ENCODE measurements at places on chromosomes 13 and 19.

DNA sequence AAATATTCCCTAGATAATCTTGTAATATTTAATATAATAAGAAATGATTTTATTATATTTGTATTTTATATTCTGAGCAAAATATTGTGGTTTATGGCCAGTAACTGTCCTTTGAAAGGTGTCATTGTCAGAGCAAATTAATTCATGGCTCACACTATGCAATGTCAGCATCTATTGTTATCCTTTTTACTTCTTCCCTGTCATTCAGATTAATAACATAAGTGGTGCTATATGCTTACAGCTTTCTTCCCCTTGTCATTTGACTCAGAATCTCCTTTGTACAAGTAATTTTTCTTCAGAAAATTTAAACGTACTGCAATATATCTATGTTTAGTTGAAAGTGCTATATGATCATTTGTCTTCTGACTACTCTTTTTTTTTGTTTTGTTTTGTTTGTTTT lies 1738.2 kb upstream of the MIR17HG start:
- DNase-seq, result no peak

DNA sequence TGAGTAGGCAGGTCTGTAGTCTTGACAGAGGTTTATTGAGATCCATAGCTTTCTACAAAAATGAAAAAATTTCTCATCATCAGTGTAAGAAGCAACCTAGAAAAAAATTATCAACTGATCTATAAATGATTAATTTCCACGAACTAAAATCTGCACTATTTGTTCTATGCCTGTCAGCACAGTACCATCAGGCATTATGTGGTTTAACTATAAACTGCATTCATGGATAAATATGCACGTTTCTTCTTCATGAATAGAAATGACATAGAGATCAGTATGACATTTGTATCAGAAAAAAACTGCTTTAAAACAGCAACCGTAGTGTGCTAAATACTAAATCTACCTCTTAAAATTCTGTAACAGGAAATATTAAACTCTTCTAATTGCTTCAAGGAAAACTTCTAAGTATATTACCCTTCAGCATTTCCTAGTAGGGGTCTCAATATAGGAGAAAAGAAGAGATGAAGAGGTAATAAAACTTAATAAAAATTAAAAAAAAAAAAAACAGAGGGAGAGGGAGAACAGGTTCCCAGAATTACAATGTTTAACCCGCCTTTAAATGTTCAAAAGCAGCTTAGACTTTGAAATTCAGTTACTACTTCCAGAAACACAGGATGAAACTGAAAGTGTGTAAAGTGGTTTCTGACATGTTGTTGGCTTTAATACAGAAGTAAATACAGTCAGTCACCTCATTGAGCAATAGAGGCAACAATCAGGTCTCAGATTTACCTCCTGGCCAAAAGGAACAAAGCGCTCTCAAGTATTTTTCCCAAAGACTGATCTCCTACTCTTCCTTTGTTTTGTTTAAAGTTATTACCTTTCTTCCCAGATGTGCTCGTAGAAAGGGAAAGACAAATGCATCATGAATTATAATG lies 144.4 kb downstream of the DIAPH3 start:
- DNase-seq, result no peak

DNA sequence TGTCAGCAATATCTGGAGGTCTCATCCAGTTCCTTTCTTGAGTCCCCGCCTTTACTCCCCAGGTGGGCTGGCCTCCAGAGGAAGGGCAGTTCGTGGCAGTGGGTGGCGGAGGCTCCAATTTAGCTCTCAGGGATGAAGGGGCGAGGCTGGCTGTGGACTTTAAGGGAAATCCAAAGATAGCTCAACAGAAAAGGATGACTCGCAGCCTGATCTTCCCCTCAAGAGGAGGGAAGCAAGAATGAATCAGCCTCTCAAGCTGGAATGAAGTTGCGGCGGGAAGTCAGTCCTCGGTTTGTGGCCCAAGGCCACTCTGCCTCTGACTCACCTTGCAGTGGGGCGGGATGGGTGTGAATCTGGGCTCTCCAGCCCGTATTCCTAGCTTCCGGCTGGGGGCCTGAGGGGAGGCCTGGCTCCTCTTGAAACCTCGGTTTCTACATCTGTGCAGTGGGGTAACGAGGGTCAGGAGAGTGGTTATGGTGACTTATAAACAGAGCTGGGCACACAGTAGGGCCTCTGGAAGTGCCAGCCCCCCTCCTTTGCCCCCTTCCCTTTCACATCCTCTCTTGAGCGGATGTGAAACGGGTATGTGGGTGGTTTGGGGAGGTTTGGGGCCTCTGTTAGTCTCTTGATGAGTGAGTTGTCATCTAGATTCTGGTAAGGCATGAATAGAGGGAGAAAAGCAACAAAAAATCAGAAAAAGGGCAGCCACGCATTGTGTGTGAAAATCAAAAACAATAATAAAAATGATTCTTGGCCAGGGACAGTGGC lies 10.5 kb upstream of the SMG9 start:
- peak; percentile 41 for DNase-seq

DNA sequence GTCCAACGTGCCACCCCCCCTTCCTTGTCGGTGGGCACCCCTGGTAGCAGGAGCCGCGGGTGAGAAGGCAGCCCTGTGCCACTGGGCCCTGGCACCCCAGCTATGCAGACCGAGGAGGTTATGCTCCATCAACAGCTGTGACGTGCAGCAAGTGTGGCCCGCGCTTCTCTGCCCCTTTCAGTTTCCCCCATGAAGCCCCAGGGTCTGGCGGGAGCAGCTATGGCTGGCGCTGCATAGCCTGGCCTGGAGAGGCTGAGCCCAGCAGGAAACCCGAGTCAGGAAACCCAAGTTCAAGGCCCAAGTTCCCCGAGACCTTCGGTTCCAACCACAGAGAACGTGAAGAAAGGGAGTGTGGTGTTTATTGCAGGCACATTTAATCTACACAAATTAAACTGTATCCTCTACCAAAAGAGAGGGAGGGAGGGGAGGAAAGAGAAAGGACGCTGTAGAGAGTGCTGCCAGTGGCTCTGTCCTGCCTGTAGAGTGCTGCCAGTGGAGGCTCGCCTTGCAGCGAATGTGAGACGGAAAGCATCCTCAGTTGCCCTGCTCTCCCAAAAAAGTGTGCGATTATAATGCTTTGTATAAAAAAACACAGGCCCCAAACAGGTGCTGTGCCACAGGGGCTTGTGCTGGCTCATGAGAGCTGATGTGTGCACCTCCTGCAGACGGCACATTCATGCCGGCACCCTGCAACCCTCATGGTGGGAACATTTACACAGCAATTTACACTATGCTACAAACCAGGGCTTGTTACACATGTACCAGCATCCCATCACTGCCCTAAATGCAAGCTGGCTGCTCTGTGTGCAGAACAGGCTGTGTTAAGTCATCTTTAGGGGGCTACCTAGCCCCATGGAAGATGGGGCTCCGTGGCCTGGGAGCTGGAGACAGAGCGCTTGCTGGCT lies 16.3 kb downstream of the POP4 start:
- no peak for DNase-seq

- no peak for DNase-seq
Observed at GRCh38 chr19:10551698-10552301, 8.1 kb downstream of the ATG4D start.

GRCh38 chr19:28929006-28929405 lies 283.9 kb downstream of the UQCRFS1 start:
- no peak for DNase-seq

- no peak for DNase-seq
Observed at GRCh38 chr19:45187421-45188100, 9.0 kb downstream of the BLOC1S3 start.

GRCh38 chr13:110393761-110394160 lies 86.7 kb downstream of the COL4A2 start:
- DNase-seq, result no peak

GRCh38 chr13:60689076-60689475 lies 292.1 kb downstream of the TDRD3 start:
- DNase-seq, result no peak

- DNase-seq, result no peak
Observed at GRCh38 chr19:13840305-13841085, 36.4 kb upstream of the NANOS3 start.

- no peak for DNase-seq
Observed at GRCh38 chr13:101673360-101674105, 221.1 kb downstream of the ITGBL1 start.

GRCh38 chr19:38836159-38836982 lies 4.8 kb upstream of the ECH1 start:
- no peak for DNase-seq

DNA sequence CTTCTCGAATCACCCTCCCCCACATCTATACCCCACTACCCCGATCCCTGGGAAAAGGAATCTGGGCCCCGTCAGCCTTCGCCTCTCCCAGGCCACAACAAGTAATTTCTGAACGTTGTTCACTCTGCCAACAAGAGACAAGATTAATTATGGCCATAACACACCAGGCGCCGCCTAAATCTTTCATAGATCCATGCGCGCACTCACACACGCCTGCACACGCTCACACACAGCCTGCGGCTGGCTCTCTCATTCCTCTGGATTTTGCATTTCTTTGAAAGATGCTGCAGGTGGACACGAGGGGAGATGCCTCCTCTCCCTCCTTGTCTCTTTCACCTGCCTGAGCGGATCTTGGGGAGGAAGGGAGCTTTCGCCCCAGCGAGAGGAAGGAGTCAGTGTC lies 17.1 kb downstream of the ZNRF4 start:
- DNase-seq, result no peak

GRCh38 chr19:6465006-6465405 lies 935 bp downstream of the CRB3 start:
- no peak for DNase-seq

- peak; percentile 62 for DNase-seq
Observed at GRCh38 chr19:19053508-19054314, 10.1 kb upstream of the SLC25A42 start.

- DNase-seq, result no peak
Observed at GRCh38 chr19:6064336-6065073, 45.8 kb downstream of the RFX2 start.

DNA sequence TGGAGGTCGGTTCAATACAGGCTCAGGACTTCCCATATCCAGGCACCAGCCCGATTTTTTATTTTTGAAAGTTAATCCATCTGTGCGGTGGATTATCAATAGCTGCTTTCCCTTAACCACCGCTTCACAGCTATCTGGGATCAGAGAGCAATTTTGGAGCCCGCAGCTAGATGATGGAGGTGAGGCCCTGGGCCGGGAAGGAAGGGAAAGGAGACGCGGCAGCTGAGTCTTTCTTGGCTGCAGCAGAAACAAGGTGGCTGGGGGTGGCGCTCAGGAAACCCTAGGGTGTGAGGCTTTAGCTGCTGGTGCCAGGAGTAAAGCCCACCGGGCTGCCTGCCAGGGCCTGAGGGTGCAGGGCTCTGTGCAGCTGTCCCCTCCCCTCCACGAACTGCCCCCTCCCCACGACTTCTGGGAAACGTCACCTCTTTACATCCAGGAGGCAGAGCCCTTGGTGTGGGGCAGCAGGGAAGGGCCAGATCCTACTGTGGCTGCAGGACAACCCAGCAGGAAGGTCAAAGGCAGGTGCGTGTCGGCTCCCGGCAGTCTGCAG lies 307.0 kb downstream of the ZNF536 start:
- DNase-seq, result no peak

Data from T-helper 17 cell (primary cell).